ENCODE measurements at places on chromosomes 13 and 19. TPM values are rescaled to one million over a fixed set of nuclear protein-coding genes. Genes with fewer than 3 reads are reported as not detected.

ZNF382 gene
- 4.7 TPM for total RNA-seq

SGTA gene
- total RNA-seq = 38.2 TPM

DNAAF3 gene
- not detected for total RNA-seq

SOX21 gene
- total RNA-seq = not detected
